Neural crest cell (in vitro differentiated cells): ENCODE measurements at places on chromosomes 11 and 22. TPM values are rescaled to one million over a fixed set of nuclear protein-coding genes. Genes with fewer than 3 reads are reported as not detected.
A peak's percentile ranks its signal among the peaks of the same experiment; 100 is the strongest.

- no peak for DNase-seq
Measured at GRCh38 chr22:20591660-20592310, 84.4 kb downstream of the MED15 start.

DNA sequence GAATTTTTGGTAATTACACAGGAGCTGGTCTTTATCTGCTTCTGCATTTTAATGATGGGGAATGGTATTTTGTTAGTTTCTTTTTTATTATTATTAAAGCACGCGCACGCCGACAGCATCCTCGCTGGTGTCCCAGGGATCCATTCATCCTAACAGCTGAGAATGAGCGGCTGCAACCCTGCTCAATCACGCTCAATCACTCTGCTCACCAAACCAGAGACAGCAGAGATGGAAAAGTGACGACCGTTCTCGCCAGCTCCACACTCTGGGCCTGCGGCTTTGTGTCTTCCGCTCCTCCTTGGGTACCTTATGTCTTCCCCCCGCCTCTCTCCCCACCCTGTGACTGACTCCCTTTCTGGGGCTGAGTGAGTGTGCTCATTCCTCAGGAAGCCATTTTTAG lies 84.5 kb downstream of the DSCAML1 start:
- no peak for DNase-seq

- no peak for DNase-seq
Measured at GRCh38 chr11:123040111-123040432, 21.9 kb downstream of the HSPA8 start.

- DNase-seq, result peak; percentile 30
Measured at GRCh38 chr11:6319704-6320410, 444 bp downstream of the CAVIN3 start.

PRR33 gene
- not detected in 2 replicates for total RNA-seq
